ENCODE measurements at places on chromosomes 5 and 9. TPM values are rescaled to one million over a fixed set of nuclear protein-coding genes. Genes with fewer than 3 reads are reported as not detected.

GRCh38 chr5:139788294-139788910 lies 7.2 kb upstream of the PSD2 start:
- DNase-seq = no peak

GRCh38 chr9:112465352-112465751 lies 21.3 kb upstream of the KIAA1958 start:
- no peak for DNase-seq

- DNase-seq = no peak
Observed at GRCh38 chr5:73459366-73459765, 10.8 kb upstream of the FOXD1 start.

DNA sequence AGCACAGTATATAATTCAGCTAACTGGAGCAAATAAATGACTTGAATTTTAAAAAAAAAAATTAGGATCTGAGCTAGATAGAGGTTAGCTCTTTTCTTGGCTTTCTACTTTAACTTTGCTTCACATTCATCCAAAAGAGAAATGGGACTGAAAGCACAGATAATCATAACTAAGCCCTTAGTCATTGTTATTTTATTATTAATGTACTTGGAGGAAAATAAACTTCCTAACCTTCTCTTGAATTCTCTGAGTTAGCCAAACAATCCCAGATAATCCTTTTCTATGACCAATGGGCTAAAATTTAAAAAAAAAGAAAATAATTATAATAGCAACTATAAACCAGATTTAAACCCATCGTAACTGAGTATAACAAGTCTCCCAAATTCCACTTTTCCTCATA lies 57.6 kb upstream of the RASA1 start:
- DNase-seq = no peak

DNA sequence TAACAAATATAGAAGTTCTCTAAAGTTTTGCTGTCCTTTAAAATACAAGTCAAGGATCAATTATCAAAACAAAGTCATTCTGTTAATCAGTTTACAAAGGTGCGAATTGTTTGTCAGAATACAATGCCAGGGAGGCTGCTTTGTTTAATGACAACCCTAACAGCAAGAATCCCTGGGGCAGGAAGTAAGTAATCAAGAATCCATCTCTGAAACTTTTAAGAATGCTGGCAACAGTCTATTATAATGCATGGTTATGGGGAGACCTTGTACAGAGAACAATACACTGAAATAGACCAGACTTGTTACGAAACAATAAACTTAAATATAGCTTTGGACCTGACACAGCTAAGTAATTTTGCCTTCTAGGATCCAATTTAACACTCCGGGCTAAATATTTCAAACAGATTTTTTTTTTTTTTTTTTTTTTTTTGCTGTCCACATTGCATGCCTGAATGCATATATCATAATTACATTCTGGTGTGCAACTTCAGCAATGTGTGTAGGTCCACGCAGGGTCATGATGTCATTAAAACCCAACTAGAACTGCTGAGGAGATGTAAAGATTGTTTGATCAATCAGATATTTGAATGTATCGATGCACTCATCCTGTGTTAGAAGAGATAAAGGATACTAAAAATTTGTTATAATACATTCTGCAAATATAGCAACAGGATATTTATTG lies 421.3 kb downstream of the CETN3 start:
- no peak for DNase-seq

LECT2 gene
- not detected for total RNA-seq

MED7 gene
- 20.0 TPM for total RNA-seq

CRHBP gene
- total RNA-seq = not detected

DNA sequence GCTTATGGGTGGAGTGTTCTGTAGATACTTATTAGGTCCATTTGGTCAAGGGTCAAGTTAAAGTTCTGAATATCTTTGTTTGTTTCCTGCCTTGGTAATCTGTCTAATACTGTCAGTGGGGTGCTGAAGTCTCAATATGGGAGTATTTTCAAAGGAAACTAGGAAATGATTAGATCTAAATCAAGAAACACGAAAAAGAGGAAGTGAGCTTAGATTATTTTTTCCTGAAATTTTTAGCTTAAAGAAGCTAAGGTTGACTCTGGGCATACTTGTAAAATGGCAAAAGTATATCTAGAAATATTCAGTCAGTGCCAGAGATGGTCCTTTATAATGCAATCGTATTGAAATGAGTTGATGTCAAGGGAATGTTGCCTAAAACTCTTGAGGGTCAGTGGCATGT lies 313.5 kb downstream of the ICE1 start:
- DNase-seq = no peak

- peak; percentile 46 for DNase-seq
Observed at GRCh38 chr5:144183254-144183889, 12.7 kb downstream of the KCTD16 start.

DNA sequence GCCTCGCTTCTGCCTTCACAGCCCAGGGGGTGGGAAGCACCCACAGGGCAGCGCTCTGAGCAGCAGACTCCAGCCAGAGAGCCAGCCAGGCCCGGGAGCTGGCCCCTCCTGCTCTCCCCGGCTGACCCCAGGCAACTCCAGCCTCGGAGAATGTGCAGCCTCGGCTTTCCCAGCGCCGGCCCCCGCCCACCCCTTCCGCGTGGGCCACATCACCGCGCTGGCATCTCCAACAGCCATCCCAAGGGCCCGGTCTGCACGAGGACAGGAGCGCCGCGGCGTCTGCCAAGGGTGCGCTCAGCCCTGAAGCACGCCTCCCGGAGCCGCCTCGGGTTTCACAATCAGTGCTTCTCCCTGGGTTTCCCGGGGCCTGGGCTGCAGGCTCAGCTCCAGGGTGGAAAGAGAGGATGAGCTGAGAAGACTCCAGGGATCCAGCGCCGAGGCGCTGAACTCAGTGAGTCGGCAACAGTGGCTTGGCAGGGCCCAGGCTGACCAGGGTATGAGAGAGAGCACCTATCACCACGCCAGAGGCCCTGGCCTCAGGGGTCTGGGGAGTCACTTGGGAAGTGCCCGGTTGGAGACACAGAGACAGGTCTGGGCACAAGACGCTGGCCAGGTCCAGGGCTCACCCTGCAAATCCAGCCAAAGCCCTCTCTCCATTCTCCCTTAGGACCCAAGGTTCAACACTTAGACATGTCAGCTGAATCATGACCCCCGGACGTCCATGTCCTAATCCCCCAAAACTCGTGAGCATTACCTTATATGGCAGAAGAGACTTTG lies 79.6 kb downstream of the ADAMTS2 start:
- DNase-seq = peak; percentile 66

DNA sequence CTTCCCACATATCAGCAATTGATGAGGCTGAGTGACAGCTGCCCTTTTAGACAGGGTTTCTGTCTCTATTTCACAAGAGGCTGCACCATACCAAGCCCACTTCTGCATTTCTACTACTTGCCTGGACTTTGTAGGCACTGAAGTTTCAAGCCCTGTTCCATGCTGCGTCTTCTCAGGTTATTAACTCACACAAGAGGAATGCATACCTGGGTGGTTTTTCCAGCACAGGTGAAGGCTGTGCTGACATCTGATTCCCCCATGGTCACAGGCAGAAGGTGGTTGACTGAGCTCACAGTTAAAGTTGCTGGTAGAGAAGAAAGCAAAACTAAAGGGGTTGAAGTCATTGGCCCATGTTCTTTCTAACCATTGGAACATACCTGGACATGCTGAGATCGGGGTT lies 86.6 kb downstream of the MAMDC2 start:
- DNase-seq = no peak

GRCh38 chr5:139904816-139905661 lies 109.4 kb downstream of the PSD2 start:
- DNase-seq = no peak

DNA sequence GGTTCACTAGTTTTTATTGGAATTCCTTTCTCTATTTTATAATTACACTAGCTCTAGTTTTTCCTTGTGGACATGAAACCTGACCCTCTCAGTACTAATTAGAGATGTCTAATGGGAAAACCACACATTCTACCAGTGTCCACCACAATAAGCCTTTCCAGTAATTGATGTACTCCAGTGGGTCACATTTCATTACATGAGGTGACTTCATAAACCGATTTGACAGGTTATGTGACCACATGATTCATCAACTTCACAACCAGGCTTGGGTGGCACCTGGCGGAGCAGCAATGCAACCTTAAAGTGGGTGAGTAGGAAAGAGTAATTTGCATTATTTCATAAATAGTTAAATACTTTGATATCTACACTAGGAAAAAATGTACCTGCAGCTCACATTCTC lies 284.2 kb upstream of the ADAMTS16 start:
- DNase-seq = peak; percentile 36

TRAF2 gene
- total RNA-seq = 11.3 TPM
